ENCODE measurements at places on chromosomes 5 and 9.
A peak's percentile ranks its signal among the peaks of the same experiment; 100 is the strongest.

GRCh38 chr9:2524601-2525000 is 97.0 kb upstream of the VLDLR start:
- peak; percentile 1 for DNase-seq

- DNase-seq = no peak
These were observed 15.1 kb upstream of the GCNT1 start for GRCh38 chr9:76443887-76444286.

- DNase-seq = no peak
These were observed 135.3 kb downstream of the HOMER1 start for GRCh38 chr5:79378510-79379186.

DNA sequence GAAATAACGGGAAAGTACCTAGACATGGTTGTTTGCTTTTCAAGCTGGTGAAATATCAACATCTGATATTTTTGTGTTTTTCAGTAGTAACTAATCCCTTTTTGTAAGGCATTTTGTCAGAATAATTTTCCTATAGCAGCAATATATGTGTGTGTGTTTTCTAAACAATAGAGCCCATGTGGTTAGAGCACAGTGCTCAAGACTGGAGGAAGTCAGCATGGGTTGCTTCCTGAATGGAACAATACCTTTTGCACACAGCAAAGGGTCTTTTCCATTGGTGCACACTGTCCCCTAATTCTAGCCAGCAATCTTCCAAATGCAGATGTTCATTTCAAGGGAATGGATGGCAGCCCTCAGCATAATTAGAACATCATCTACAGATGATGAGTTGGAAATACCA is 270.1 kb downstream of the AOPEP start:
- no peak for DNase-seq

DNA sequence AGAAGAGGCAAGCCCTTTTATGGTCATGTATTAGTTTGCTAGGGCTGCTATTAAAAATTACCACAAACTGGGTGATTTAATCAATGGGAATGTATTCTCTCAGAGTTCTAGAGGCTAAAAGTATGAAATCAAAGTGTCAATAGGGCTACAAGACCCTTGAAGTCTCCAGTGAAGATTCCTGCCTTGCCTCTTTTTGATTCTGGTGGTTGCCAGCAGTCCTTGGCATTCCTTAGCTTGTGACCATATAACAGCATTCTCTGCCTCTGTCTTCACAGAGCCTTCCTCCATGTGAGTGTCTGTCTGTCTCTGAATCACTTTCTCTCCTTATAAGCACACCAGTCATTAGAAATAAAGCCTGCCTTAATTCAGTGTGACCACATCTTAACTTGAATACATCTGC is 282.7 kb downstream of the KCNN2 start:
- DNase-seq = no peak

GRCh38 chr9:105858877-105859276 is 164.5 kb downstream of the TMEM38B start:
- no peak for DNase-seq

GRCh38 chr5:132576123-132576522 is 19.3 kb downstream of the RAD50 start:
- no peak for DNase-seq

- no peak for DNase-seq
These were observed 45.2 kb downstream of the PAX5 start for GRCh38 chr9:36988848-36989247.

DNA sequence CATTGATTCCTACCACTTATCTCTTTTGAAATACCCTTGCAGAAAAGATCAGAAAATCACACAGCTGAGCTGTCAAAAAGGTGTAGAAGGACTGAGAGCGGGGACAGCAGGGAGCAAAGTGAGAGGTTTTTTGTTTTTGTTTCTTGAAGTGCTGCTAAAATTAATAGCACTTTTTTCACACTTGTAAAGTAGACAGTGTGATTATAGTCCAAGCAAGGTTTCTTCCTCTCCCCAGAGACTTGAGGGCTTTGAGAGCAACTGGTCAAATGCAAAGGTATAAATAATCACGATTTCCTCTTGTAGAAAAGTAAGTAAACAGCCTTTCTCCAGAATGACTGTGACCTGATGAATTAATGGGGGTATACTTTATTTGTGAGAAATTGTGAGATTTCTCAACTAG is 326.9 kb downstream of the ZNF608 start:
- DNase-seq = no peak

GRCh38 chr9:4661611-4662010 is 483 bp upstream of the PLPP6 start:
- peak; percentile 75 for DNase-seq

GRCh38 chr9:89252651-89253267 is 58.2 kb upstream of the CKS2 start:
- no peak for DNase-seq

GRCh38 chr5:16976625-16977008 is 40.5 kb upstream of the MYO10 start:
- no peak for DNase-seq
